Vagina (tissue), 2 donors: ENCODE measurements at places on chromosomes 1 and 21.

GRCh38 chr1:42731585-42731984 lies 8.5 kb downstream of the CLDN19 start:
- no peak for DNase-seq

- no peak for DNase-seq
Measured at GRCh38 chr1:75135573-75136194, 1.5 kb downstream of the LHX8 start.

DNA sequence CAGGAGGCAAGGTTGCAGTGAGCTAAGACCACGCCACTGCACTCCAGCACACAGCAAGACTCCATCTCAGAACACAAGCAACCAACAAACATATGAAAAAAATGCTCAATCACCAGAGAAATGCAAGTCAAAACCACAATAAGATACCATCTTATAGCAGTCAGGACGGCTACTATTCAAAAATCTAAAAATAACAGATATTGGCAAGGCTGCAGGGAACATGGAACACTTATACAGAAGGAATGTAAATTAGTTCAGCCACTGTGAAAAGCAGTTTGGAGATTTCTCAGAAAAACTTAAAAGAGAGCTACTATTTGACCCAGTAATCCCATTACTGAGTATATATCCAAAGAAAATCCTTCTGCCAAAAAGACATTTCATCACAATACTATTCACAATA lies 27.6 kb upstream of the POGK start:
- DNase-seq: no peak

GRCh38 chr1:227685807-227686206 lies 49.3 kb downstream of the JMJD4 start:
- no peak for DNase-seq

DNA sequence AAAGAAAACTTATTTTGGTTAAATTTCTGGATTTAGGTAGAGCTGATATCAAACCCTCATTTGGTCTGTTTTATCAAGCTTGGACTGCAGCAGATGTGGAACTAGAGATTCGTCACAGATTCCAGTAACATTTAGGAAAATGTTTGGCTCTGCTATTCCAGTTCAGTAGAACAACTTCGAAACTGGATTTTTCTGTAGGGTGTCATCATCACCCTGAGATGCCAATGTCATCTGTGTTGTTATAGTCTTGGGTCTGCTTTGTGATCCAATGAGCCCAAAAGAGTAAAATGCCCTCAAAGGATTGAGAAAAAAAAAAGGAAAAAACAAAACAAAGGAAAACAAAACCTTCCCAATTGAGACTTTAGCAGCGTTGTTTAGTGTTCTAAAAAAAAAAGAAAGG lies 55.4 kb downstream of the LAMC2 start:
- DNase-seq: peak; percentile 22

- DNase-seq: no peak
Measured at GRCh38 chr1:42935313-42935895, 23.3 kb downstream of the SLC2A1 start.

- DNase-seq: no peak
Measured at GRCh38 chr1:224427346-224427745, 7.3 kb downstream of the WDR26 start.

DNA sequence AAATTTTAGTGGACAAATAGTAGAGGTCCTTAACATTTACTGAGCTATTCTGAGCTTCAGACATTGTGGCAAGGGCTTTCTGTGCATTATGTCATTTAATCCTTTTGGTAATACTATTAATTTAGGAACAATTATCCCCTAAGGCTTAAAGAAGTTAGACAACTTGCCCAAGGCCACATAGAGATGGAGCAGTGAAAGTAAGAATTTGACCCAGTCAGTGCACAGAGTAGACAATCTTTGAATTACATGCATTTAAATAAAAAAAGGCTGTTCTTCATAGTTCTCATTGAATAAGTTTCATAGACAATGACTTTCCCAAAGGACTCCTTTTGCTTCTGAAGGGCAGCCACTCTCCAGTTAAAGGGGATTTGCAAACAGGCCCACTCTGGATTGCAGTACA lies 142.7 kb downstream of the RUNX1 start:
- DNase-seq: no peak

DNA sequence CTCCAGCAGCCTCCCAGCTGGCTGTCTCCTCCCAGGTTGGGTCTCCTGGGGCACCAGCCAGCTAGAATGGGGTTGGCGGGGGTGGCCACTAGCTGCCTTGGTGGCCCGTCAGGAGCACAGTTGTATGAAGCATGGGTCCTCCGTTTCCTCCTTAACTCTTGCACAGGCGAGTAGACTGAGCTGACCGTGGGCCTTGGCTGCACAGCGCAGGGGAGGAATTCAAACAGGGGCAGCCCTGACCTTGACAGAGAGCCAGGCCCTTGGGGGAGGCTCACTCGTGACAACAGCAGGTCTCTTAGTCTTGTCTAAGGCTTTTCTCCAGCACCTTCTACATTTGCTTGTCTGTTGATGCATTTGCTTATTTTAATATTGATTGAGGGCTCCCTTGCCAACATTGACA lies 114.1 kb downstream of the PRDM2 start:
- no peak for DNase-seq

DNA sequence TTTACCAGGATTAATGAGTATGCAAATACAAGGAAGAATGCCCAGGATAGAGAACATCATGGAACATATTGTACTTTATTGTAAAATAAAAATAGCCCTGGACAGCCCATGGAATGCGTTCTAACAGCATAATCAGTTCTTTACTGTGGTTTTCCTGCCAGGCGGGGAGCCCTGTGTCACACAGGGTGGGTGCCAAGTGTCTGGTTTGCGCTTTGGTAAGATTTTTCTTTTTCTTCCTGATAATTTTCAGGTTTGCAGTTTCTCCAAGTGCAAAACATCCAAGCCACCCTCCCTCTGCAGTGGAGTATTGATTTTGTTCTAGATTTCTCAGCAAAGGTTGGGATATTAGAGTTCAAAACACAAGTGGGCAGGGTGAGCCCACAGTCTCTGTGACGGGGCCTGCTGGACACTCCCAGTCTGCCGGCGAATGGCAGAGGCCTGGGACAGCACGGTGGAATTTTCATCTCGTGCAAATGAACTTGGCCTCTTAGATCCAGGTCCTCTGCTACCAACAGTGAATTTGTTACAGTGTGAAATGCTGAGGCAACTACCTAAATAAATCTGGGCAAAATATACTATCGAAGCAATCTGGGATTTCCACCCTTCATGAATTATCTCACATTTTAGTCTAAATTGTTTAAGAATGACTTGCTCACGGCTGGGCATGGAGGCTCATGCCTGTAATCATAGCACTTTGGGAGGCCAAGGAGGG lies 15.6 kb upstream of the KCNJ15 start:
- DNase-seq: no peak

- no peak for DNase-seq
Measured at GRCh38 chr1:223492044-223492443, 98.8 kb downstream of the CCDC185 start.

DNA sequence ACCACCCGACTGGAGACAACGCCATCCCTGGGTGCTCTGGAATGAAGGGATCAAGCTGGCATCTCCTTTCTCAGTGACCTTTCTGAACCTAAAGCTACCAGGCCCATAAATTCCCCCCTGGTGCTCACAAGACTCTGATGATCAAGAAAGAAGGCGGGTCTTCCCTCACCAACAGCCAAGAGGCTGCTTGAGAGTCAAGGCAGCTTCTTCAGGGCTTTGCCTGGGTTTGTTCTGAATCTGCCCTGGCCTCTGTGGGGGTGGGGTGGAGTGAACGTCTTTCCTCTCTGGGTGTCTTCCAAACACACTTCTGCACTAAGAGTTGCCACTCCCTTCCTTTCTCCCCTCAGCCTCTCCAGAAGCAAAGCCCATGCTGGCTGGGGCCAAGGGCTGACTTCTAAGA lies 36.1 kb downstream of the CD247 start:
- DNase-seq: no peak

DNA sequence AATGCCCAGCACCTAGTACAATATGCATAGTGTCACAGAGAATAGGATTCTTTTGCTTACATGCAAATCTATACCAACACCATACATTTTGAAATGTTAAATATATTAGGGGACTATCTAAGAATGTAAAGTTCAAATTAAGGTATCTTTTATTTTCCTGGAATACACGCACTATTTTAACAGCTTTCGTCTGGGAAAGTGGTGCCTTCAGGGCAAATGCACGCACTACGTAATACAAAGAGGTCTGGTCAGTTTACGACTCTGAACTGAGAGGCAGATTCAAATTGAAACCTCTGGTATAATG lies 931 bp downstream of the FUBP1 start:
- no peak for DNase-seq

- no peak for DNase-seq
Measured at GRCh38 chr1:211386921-211387320, 60.3 kb downstream of the TRAF5 start.

DNA sequence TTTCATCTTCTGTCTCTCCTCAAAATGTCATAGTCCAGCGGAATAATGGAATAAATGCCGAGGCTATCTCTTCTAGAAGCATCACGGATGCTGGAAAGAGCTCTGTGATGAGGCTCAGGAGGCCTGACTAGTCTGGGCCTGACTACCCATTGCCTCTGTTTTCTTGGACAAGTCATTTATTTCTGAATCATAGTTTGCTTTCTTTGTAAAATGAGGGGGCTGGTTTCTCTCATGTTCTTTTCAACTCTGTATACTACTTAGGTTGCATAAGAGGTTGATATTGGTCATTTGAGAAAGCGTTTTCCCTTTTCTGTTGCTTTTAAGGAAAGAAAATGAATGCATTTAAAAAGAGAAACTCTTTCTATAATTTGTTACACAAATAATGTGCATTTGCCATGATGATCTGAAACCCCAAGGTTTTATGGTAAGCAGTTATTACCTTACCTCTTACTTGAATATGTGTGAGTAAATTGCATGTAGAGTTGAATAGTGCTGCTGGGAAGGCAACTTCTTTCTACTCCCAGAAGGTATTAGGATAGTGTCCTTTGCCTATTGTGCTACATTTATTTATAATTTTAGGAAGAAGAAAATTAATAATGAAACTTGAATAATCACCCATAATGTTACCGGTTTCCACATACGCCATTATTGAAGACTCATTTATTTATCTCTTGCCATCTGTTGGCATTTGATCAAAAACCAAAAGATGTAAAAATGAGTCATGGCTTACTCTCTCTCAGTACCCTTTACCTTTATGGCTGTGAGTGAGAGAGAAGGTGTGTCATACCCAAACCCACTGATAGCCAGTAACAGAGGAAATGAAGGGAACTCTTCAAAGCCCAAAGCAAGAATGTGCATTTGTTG lies 179.1 kb downstream of the FASLG start:
- DNase-seq: no peak

- no peak for DNase-seq
Measured at GRCh38 chr1:24861821-24862727, 68.0 kb downstream of the RUNX3 start.

- DNase-seq: no peak
Measured at GRCh38 chr21:45003331-45004058, 63.7 kb downstream of the SLX9 start.

DNA sequence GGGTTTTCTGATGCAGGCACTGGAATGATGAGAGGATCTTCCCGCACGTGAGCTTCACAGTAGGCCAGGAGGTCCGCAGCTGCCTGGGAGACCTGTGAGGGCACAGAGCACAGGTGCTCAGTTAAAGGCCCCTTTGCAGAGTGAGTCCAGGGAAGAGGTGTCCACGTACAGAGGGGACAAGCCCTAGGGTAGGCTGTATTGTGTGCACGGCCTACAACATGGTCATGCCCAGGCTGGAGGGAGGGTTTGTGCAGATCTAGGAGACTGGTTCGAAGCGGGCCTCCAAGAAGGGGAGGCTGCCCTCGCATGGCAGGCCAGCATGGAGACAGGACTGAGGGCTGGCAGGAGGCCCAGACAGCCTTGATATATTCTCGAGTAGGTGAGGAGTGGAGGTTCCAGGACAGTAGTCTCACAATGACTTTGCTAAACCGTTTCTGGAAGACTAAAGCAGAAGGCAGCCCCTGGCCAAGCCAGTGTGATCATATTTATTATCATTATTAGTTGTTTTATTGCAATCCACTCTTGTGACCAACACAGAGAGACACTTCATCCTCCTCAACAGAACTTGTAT lies 48.0 kb upstream of the B3GALNT2 start:
- no peak for DNase-seq

DNA sequence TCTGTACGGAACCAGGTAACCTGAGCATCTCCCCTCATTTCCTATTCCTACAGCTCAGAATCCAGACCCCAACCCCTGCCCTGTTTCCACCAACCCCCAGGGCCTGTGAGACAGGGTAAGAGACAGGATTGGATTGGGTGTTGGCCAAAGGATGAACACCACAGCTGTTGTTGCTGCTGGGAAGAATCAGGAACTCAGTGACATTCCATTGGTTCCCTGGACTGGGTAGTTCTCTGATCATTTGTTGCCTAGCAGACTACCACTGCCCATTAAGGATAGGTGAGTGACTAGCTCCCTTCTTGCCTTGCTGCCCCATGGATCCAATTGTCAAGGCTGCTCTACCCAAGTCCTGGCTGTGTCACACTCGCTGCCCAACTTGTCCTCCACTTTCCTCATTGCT lies 10.0 kb downstream of the NCSTN start:
- no peak for DNase-seq

- no peak for DNase-seq
Measured at GRCh38 chr1:231807541-231807940, 181.0 kb downstream of the DISC1 start.

DNA sequence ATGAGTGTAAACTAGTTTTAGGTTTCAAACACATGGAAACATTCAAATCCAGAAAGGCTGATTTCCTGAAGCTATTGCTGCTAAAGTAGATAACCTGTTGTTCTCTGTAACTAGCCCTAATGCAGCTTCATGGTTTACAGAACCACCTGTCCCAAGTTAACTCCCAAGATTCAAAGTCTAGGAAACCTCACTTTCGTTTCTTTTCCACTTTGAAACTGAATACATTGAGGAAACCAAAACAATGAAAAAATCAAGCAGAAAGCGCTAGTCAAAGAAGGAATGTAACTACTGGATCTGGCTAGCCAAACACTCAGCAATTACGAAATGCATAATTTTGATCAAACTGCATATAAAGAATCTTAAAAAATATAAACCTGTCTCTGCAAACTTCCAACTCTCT lies 17.8 kb downstream of the SLC16A1 start:
- no peak for DNase-seq

- DNase-seq: peak; percentile 99
Measured at GRCh38 chr1:184622136-184622823, 132.4 kb downstream of the EDEM3 start.
